Islet precursor cell (in vitro differentiated cells): ENCODE measurements at places on chromosomes 13 and 19.

- no peak for DNase-seq
Measured at GRCh38 chr13:36783890-36784289, 35.1 kb upstream of the RFXAP start.

DNA sequence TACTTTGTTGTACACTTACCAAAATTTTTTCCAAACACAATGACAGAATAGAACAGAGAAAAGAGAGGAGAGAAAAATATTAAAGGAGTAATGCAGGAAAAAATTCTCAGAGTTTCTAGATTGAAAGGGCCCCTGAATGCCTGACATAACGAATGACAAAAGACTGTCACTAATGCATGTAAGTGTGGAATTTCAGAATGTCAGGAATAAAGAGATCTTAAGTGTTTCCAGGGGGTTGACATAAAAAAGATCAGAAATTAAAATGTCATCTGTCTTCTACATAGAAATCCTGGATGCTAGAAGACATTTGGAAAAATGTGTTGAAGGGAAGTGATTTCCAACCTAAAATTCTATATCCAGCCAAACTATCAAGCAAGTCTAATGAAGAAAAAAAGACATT is 27.2 kb downstream of the TEX26 start:
- no peak for DNase-seq

GRCh38 chr19:16893686-16893989 is 4.8 kb downstream of the F2RL3 start:
- no peak for DNase-seq

- no peak for DNase-seq
Measured at GRCh38 chr19:18211683-18212082, 7.8 kb upstream of the RAB3A start.

DNA sequence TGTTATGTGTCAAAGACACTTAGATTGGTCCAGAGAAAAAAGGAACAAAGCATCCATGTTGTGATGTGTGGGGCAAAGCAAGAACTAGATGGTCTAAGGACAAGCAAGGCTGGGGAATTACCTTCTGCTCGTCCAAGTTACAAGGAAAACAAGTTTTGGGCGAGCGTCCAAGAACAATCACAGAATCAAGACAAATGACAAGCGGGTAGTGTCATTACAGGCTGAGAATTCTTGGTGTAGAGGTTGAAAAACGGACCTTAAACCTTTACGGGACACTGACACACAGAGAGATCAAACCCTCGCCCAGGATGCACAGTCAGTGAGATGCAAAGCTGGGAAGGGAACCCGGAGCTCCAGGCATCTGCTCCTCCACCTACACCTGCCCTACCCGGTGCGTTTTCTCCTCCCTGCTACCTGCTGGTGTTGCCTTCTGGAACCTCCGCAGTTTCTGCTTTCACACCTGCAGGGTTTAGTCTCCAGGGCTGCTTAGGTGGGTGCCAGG is 515 bp upstream of the ZNF324B start:
- DNase-seq, result no peak

GRCh38 chr19:10706990-10707389 is 5.8 kb downstream of the QTRT1 start:
- no peak for DNase-seq

- DNase-seq, result no peak
Measured at GRCh38 chr19:18419699-18420460, 682 bp downstream of the SSBP4 start.

DNA sequence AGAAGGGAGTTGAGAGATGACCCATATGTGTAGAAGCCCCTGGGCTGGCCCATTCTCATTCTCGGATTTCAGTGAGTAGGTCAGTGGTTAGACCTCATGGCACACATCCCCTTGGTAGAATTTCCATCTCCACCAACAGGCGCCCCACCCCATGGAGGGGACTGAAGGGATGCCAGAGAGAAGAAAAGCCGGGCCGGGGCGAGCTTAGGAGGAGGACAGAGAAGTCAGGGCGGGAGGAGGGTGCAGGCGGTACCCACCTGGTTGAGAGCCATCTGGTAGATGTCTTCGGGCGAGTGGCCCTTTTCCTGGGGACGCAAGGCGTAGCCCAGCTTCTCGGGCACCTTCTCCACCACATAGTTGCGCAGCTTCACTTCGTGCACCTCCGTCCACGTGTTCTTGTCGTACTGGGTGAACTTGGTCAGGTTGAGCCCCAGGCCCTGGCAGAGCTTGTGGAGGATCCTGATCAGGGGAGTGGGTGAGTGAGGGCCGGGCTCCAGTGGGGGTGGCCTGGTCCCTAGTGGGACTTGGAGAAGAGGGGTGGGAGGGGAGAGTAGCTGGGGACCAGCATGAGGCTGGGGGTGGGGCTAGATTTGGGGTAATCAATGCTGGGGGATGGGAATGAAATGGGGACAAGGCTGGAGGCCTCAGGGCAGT is 2.5 kb downstream of the IL4I1 start:
- no peak for DNase-seq

GRCh38 chr19:19212916-19213315 is 1.2 kb downstream of the NCAN start:
- no peak for DNase-seq

DNA sequence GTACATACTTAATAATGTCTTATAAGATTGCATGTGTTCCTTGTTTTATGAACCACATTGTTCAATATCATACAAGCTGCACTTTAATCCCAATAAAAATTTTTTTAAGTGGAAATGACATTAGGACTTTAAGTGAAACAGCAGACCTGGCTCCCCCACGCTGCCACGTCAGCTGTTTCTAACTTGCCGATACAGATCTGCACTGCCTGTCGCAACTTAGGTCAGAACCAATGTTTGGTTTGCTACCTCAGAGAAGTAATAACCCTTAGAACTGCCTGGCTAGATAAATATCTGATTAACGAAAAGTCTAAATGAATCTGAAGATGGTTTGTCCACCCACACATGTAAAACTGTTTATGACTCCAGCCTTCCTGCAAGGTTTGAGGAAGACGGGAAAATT is 327.5 kb upstream of the DACH1 start:
- no peak for DNase-seq

DNA sequence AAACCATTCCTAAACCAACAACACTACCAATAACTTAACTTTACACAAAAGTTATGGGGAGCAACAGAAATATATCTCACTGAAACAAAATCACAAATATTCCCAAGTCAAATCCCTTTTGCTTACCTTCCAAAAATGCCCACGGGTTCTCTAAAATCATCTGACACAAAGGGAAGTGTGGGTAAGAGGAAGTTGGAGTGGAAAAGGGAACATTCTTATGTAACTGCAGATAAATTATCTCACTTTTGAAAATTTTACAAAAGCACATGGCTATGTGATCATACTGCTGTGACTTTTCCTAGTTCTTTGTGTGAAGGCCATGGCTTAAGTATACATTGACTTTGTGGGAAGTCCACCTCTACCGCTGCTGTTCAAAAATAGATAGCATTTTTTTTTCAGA is 350.5 kb downstream of the GPC6 start:
- no peak for DNase-seq

GRCh38 chr13:39350461-39350881 is 252.5 kb downstream of the LHFPL6 start:
- DNase-seq, result no peak

- peak; percentile 12 for DNase-seq
Measured at GRCh38 chr13:26899202-26899601, 138.6 kb upstream of the GPR12 start.

- peak; percentile 58 for DNase-seq
Measured at GRCh38 chr19:57559008-57559403, 657 bp downstream of the ZNF550 start.

GRCh38 chr19:10760273-10760944 is 42.5 kb downstream of the DNM2 start:
- peak; percentile 83 for DNase-seq
